SK-N-SH (cell line): ENCODE measurements at places on chromosomes 1 and 21.

- no peak for DNase-seq
These were observed 57.9 kb upstream of the FMOD start for GRCh38 chr1:203408486-203409481.

DNA sequence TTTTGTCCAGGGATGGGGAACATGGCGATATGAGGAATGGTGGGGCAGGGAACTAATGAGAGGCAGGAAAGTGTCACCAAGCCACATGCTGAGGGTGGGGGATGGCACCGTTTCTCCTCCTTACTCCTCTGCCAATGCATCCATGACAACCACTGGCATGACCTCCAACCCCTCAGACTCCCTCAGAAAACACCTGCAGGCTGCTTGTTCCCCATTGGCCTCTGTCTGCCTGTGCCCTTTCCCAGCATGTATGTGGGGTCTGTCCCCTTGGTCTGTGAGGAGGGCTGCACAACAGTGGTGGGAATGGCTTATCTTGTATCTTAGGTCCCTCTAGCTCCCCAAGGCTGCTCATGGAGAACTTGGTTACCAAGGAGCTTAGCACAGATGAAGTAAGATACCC lies 137.2 kb upstream of the NGF start:
- DNase-seq = no peak

DNA sequence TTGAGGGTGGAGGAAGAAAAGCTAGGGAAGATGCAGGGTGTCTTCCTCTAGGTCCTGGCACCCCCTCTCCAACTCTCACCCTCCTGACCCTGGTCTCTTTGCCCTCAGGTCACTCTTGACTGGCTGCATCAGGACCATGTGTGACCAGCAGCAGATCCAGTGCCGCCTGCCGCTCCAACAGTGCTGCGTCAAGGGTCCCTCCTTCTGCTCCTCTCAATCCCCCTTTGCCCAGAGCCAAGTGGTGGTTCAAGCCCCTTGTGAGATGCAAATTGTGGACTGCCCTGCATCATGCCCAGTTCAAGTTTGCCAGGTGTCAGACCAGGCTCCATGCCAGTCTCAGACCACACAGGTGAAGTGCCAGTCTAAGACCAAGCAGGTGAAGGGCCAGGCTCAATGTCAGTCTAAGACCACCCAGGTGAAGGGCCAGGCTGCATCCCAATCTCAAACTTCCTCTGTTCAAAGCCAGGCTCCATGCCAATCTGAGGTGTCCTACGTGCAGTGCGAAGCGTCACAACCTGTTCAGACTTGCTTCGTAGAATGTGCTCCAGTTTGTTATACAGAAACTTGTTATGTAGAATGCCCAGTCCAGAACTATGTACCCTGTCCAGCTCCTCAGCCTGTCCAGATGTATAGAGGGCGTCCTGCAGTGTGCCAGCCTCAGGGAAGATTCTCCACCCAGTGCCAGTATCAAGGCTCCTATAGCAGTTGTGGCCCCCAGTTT lies 1.8 kb downstream of the KPRP start:
- DNase-seq = no peak

DNA sequence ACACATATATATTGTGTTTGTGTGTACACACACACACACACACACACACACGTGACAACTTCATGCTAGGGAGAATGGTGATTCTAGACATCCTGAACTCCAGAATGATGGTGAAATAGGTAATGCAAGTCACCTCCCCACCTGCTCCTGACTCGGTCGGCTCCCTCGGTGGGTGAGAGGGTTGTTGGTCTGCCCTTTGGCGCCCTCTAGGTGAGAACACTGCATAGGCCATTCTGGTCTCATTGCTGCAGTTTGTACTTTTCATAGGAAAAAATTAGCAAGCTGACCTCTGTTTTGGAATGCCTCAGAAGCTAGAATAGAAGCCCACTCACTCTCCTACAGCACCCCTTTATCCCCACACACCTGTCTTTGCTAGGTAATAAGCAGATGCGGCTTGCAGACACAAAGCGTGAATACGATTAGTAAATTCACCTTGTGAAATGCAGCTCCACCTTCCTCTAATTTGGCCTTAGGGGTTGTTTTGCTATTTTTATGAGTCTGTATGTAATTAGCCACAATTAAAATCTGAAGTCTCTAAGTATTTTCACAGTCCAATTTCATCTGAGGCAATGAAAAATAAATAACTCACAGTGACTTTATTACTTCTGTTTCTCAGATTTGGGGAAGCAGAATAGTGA lies 130.0 kb upstream of the KCNJ15 start:
- peak; percentile 57 for DNase-seq

DNA sequence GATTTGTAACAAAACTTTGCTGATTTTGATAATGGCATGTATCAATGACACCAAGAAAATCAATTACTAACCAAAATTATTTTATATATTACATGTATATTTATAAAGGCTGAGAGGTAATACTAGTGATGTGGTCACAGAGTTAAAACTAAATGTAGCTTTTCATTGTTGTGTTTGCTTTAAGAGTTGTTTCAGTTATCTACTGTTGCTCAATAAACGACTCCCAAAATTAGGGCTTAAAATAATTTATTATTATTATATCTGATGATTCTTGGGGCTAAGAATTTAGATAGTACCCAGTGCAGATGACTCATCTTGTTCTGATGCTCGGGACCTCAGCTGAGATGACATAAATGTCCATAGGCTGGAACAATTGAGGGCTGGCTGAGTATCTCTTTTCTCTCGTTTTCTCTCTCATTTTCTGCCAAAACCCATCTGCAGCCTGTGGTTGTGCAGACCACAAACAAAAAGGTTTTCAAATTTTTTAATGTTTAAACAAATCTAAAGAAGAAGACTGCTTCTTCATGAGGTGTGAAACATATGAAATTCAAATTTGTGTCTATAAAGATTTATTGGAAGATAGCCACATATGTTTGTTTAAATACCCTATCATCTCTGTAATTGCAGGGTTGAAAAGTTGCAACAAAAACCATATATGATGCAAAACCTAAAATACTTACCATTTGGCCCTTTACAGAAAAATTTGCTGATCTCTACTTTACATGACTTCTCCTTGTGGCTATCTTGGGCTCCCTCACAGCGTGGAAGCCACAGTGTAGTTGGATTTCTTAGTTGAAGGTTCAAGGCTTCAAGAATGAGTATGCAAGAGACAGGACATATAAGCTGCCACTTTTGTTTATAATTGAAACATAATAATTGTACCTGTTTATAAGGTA lies 14.8 kb upstream of the PTPRC start:
- DNase-seq = no peak

DNA sequence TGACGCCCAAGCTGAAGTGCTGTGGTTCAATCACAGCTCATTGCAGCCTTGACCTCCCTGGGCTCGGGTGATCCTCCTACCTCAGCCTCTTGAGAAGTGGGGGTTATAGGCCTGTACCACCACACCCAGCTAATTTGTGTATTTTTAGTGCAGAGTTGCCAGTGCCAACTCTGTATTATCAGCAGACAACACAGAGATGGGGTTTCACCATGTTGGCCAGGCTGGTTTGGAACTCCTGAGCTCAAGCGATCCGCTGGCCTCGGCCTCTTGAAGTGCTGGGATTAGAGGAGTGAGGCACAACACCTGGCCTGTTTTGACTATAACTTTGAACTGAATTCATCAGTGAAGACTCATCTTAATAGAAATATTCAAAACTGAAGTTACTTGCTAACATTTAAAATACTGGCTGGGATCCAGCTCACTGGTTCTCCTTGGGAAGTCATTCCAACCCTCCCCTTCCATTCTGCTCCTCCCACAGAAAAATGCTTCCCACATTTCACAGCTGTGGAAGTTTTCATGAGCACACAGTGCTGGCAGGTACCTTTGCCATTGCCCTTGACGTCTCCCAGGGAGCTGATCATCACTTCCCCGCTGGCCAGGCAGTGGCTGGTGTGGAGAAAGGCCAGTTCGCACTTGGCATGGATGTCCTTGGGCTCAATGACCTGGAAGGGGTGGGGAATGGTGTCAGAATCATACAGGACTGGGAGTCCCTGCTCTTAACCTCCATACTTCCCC lies 4.7 kb downstream of the SELENBP1 start:
- DNase-seq = no peak

DNA sequence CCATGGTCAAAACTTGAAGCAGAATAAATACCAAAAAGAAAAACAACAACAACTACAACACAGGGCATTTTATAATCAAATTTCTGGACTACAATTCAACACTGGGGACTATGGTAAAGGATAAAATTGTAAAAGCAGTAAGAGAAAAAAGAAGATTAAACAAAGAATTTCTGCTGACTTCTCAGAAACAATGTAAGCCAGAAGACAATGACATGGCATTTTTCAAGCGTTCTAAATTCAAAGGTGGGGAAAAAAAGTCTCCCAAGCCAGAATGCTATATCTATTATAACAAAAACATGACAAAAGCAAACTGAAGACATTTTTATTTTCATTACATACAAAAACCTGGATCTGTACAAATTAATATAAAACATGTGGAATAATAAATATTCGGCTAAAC lies 433.1 kb downstream of the NPHP4 start:
- no peak for DNase-seq

GRCh38 chr1:41286486-41286885 lies 44.4 kb upstream of the SCMH1 start:
- DNase-seq = peak; percentile 56

- no peak for DNase-seq
These were observed 9.5 kb downstream of the F3 start for GRCh38 chr1:94532077-94532476.

GRCh38 chr1:225242611-225243010 lies 185.2 kb downstream of the LBR start:
- no peak for DNase-seq

- DNase-seq = peak; percentile 83
These were observed 760 bp upstream of the NPHP4 start for GRCh38 chr1:5992814-5993555.

DNA sequence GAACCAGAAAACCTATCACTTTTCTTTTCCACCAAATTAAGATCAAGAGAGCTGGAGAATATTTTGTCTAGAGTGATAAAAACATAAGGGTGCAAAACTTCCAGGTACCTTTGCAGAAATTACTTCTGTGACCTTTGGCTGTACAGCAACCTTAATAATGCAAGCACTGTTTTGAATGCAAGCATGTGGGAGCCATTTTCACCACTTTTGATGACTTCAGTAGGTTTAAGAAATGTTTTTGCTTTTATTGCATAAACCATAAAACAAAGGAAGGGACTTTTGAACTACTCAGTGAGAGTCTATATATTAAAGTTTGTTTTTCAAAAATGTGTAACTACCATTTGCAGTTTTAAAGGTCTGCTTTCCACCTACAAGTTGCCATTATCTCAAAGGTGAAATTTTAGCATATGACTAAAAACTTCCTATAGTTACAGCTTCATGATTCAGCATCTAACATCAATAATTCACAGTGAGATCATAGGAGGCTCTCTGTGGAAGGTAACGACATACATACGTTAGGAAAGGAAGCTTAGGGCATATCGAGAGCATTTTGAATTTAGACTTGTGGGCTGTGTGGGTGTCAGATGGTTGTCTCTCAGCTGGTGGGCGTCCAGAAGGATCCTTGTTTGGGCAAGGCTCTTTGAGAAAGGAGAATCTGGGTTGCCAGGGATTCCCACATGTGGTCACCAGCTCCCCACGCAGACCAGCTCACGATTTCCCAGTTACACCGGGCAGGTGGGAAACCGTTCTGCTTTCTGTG lies 1.1 kb upstream of the GADD45A start:
- DNase-seq = no peak

DNA sequence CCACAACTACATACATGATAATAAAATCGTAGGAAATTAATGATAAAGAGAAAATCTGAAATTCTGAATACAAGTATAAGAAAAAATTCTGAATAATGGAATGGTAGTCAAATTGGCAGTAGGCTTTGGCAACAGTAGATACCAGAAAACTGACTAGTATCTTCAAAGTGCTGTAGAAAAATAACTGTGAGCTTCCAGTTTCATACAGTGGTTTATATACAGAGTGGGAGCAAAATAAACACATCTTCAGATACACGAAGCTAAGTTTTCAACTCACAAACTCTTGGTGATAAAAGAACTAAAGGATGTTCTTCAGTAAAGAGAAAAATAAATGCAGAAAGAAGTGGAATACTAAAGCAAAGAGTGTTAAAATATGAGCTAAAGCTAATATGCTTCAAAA lies 173.4 kb downstream of the PPP1R12B start:
- DNase-seq = no peak

- no peak for DNase-seq
These were observed 154.9 kb upstream of the CD34 start for GRCh38 chr1:208065862-208066261.

DNA sequence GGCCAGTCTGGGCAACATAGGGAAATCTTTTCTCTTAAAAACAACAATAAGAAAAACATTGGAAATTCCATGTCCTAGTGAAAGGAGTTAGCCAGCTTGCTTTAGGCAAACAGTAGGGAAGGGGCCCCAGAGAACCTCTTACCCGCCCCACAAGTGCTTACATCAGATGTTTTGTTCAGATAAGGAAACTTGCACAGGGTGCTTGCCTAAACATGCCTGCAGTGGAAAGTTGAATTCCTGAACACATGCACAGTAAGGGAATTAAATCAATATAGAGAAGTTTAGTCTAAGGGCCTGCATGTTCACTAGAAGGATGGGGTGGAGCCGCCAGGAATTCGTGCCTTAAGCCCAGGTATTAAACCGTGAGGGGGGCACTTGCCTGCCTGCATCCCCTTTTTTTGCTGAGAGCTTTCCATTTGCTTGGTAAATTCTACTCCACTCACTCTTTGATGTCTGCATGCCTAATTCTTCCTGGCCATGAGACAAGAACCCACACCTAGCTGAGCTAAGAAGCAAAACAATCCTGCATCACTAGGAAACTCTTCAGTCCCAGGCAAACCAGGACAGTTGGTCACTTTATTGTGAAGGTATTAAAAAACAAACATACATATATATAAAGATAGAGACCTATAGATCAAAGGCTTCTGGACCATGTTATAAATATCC lies 499.0 kb downstream of the SIPA1L2 start:
- DNase-seq = no peak

DNA sequence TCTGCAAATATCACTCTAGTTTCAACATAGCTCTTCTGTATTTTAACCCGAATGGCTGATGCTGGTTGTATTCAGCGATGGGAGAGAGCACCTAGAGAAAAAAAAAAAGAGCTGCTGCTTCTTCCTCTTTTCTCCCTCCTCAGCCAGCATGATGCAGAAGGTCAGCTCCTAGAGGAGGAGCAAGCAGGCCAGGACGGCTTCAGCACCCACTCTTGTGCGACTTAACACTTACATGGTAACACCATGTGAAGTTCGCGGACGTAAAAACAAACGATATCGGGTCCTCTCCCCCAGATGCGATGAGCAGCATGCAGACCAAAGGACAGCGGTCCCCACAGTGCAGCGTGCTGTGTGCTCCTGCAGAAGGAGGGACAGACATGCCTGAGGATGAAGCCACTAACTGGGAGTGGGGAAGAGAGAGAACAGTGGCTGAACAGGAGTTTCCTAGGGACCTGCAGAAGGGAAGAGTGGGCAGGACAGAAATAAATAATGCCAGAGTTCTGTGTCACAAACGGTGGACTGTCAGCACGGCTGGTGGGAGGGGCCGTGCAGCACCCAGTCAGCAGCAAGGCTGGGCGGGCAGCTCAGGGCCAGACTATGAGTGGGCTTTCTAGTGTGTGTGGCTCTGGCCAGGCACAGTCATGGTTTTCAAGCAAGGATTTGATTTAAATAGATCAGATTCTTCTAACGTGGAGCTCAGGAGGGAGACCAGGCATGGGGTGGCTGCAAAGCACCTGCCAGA lies 11.4 kb upstream of the B3GALT5 start:
- DNase-seq = no peak
